Progenitor cell of endocrine pancreas (in vitro differentiated cells): ENCODE measurements at places on chromosomes 6 and 20. TPM values are rescaled to one million over a fixed set of nuclear protein-coding genes. Genes with fewer than 3 reads are reported as not detected.

Gene CRISP2
- not detected in 2 replicates for total RNA-seq

Gene CRYBG1
- 3.0 and 3.4 TPM in 2 replicates for total RNA-seq

Gene CCN2
- total RNA-seq = 31.8 and 33.5 TPM in 2 replicates

Gene PBOV1
- total RNA-seq = not detected in 2 replicates

Gene OXT
- not detected in 2 replicates for total RNA-seq
